NCI-H460 (cell line): ENCODE measurements at places on chromosomes 11 and 22.

DNA sequence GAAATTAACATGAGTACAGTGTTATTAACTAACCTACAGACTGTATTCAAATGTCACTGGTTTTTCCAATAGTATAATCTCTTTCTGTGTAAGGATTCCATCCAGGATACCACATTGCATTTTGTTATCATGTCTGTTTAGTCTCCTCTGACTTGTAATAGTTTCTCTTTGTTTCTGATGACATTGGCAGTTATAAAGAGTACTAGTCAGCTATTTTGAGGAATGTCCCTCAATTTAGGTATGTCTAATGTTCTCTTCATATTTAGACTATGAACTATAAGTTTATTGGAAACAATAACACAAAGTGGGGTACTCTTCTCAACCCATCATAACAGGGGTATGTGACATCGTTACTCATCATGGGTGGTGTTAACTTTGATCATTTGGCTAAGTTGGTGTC lies 20.3 kb upstream of the ME3 start:
- no peak for DNase-seq

GRCh38 chr22:46027211-46028105 lies 50.5 kb upstream of the WNT7B start:
- DNase-seq: no peak

- no peak for DNase-seq
Observed at GRCh38 chr11:5767056-5767455, 13.0 kb downstream of the OR52N4 start.

DNA sequence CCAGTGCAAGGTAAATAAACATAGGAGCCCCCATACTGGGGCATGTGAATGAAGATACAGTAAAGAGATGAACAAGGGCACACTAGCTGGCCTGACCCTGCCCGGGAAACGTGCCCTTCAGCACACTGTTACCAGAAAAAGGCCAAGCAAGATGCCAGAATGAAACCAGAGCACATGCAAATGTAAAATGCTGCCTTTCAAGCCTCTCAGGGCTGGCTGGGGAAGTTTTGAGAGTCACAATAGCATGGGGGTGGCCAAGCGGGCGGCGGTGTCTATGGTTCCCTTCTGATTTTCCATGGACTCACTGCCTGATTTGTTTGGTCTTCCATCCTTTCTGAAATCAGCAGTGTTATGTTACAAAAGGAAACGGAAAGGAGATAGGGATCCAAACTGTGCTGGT lies 18.9 kb upstream of the SUSD2 start:
- no peak for DNase-seq

DNA sequence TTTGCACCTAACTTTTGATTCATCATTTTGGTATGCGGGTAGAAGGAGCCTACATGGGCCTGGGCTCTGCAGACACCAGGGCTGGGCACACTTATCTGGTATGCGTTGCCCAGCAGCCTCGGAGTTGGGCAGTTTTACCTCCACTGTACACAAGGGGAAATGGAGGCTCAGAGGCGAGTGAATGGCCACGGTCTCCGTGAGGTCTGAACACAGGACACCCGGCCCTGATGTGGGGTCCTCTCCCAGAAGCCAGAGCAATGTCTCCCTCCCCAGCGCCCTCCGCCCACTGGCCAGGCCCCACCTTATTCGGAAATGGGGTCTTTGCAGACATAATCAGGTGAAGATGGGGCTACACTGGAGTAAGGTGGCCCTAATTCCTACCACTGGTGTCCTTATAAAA lies 43.7 kb downstream of the OSBPL5 start:
- DNase-seq: no peak

GRCh38 chr11:85826116-85826855 lies 15.3 kb upstream of the SYTL2 start:
- DNase-seq: peak; percentile 27

DNA sequence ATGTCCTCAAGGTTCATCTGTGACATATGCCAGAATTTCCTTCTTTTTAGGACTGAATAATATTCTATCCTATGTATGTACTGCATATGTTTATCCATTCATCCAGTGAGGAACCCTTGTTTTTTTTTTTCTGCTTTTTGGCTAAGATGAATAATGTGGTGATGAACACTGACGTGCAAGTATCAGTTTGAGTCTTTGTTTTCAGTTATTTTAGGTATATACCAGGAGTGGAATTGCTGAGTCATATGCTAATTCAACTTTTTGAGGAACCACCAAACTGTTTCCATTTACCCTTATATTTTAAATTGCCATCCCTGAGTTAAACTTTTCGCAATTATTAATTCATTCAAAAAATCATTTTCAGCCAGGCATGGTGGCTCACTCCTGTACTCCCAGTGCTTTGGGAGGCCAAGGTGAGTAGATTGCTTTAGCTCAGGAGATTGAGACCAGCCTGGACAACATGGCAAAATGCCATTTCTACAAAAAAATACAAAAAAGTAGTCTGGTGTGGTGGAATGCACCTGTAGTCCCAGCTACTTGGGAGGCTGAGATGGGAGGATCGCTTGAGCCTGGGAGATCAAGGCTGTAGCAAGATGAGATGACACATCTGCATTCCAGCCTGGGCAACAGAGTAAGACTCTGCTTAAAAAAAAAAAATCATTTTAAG lies 64.2 kb downstream of the MICAL2 start:
- DNase-seq: no peak

GRCh38 chr11:76083563-76084451 lies 122.5 kb downstream of the WNT11 start:
- no peak for DNase-seq

- no peak for DNase-seq
Observed at GRCh38 chr22:19169002-19169946, 9.3 kb downstream of the SLC25A1 start.

DNA sequence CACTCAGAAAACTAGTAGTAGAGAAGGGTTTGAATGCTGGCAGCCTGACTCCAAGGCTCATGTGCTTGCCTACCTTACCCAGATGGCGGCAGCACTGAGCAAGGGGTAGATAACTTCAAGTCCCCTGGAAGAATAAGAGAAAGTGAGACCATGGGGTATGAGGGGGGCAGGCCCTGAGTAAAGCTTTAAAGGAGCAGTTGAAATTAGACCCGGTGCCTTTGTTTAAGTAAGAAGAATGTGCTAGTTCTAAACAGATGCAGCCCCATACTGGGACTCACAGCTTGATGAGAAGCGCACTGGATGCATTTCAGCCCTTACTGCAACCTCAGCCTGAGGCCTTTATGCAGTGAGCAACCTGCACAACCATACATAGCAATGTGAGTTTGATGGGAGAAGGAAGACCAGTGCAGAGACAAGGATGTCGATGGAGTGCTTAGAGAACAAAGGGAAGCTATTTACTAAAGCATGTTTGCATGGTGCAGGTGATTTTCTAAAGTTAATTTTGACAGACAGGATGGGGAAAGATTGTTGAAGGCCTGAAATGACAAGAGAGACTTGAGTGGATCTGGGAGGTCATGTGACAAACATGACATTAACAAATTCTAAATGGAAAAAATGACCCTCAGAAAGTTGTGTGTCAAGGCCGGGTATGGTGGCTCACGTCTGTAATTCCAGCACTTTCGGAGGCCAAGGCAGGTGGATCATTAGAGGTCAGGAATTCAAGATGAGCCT lies 27.1 kb upstream of the TMA7B start:
- DNase-seq: peak; percentile 24

GRCh38 chr22:31625661-31626426 lies 36.2 kb downstream of the PISD start:
- DNase-seq: no peak

GRCh38 chr11:27356624-27357222 lies 6.3 kb downstream of the CCDC34 start:
- DNase-seq: no peak

DNA sequence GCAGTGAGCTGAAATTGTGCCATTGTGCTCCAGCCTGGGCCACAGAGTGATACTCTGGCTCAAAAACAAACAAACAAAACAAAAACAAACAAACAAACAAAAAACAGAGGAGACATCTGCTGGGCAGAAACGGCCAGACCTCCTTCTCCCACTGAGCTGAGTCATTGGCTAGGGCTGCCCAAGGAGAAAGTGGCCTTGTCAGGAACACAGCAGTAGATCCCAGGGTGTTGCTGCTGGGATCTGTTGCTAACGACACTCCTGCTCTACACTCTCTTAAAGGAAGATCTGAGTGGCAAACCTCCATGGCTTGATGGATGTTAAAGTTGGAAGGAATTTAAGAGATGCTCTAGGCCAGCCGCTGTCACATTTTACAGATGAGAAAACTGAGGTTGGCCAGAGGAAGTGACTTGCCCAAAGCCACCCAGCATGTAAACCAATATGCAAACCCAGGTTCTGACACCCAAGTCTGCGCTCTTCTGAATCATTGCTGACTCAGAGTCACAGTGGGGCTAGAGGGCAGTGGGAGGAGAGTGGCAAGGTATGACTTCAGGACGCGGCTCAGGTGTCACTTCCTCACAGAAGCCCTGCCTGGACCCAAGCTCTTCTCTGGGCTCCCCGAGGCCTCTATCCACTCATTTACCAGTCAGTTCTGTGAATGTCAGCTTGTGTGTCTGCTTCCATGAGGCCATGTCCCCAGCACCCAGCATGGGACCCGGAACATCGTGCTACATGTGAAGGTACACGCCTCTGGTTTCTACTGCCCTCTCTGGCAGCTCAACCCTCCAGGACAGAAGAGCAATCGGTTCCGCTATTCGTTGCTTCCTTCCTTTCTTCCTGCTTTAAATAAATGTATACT lies 11.3 kb upstream of the GDPD5 start:
- DNase-seq: no peak

GRCh38 chr11:7668911-7669310 lies 4.4 kb downstream of the CYB5R2 start:
- DNase-seq: no peak

- DNase-seq: no peak
Observed at GRCh38 chr11:96680211-96681018, 290.6 kb downstream of the JRKL start.

GRCh38 chr22:35258191-35258988 lies 1.1 kb downstream of the HMGXB4 start:
- no peak for DNase-seq

- peak; percentile 70 for DNase-seq
Observed at GRCh38 chr11:66981976-66982578, 7.0 kb downstream of the C11orf86 start.

DNA sequence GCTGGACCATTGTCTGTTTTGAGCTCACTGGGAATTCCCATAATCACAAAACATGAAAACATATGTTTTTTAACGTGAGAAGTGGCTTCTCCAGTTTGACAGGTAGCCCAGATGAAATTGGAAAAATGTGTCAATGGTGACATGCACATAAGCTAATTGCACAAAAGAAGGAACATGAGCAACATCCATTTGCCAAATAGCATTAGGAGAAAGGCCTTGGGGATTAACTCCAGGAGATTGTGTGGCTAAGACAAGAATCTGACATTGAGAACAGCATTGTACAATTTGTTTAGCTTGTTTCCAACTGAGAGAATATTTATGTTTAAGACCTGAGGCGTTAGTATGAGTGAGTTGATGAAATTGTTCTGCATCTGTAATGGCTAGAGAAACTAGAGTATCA lies 147.0 kb upstream of the API5 start:
- DNase-seq: no peak
